ENCODE measurements at places on chromosomes 5 and 9. TPM values are rescaled to one million over a fixed set of nuclear protein-coding genes. Genes with fewer than 3 reads are reported as not detected.

CATSPER3 gene
- total RNA-seq, result 0.09 TPM

GFI1B gene
- not detected for total RNA-seq

PPP2R2B gene
- total RNA-seq, result 1.6 TPM

WDR38 gene
- total RNA-seq, result not detected

TAF11L7 gene
- total RNA-seq, result not detected

NR2F1 gene
- total RNA-seq, result 20.5 TPM

KIAA1958 gene
- 2.9 TPM for total RNA-seq

SPATA6L gene
- 1.2 TPM for total RNA-seq
